ENCODE measurements at places on chromosomes 4 and X.

DNA sequence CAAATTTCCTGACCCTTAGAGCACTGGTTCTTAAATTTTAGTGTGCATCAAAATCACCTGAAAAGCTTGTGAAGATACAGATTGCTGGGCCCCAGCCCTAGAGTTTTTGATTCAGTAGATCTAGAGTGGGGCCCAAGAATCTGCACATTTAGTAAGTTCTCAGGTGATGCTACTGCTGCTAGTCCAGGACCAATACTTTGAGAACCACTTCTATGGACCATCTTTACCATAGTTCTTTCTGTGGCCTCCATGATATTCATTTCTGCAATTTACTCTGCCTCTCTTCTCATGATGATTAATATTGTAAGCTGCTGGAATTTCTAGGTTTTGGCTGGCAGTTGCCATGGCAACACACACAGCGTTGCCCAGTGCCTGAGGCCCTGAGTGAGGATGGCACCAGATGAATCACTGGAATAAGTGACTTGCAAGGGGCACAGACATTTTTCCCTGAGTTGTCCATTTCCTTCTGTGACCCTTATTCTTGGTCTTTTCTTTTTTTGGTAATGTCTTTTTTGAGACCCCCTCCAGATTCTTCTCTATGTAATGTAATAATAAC lies 83.6 kb downstream of the PPP1R2C start:
- no peak for DNase-seq

DNA sequence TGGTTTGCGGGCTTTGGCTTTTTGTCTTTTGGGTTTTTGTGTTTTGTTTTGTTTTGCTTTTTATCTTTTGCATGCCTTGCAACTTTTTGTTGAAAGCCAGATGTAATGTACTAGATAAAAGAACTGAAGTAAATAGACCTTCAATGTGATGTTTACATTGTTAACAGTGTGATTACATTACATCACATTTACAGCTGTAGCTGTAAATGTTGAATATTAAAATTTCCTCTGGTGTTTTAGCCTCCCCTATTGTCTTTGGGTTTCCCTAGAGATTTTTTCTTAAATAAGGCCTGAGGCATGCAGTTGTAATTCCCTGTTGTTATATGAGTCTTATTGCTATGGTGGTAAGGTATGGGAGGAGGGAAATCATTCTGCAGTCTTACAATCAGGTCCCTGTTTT lies 275.0 kb downstream of the PARM1 start:
- no peak for DNase-seq

DNA sequence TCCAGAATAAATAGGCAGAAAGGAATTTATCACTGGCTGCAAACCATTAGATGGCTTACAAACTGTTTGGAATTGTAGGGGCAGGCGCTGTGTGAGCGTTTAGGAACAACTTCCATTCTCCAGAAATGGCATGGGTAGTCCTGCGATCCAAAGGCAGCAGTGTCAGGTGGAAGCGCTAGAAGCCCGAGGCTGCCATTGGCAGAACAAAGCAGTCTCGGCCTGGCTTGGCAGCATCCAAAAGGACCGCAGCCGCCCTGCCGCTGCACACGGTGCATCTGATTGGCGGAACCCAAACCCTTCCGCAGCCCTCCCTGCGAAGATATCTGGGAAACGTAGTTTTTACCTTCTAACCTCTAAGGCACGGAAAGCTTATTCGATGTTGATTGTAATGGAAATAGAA lies 23.6 kb upstream of the YTHDC1 start:
- no peak for DNase-seq

DNA sequence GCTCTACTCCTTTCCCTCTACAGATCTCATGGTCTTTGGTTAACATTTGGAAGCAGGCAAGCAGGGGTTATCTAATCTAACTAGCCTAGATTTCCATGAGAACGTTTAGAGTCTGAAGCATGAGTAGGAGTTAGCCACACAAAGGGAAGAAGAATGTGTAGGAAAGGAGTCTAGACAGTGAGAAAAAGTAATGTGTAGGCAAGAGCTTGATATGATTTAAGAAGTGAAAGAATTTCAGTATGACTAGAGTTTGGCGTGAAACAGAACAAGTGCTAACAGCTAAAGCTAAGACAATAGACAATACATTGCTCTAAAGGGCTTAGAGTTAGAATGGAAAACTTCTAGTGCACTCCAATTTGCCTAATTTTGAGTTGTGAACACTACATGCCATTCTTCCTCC lies 10.8 kb downstream of the CXCL8 start:
- no peak for DNase-seq

DNA sequence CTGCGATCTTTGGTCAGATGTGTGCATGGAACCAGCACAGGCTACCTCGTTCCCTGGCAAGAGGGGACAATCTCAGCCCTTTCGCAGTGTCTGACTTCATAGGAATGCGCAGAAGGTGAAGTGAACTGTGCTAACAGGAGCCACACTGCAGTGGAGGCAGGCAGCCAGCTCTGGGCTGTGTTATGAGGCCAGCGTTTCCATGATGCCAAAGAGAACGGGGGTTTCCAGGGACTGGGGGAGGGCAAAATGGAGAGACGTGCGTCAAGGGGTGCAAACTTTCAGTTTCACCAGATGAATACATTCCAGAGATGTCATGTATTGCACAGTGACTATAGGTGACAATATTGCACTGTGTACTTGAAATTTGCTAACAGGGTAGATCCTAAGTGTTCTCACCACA lies 30.4 kb downstream of the CLDN34 start:
- DNase-seq, result no peak

DNA sequence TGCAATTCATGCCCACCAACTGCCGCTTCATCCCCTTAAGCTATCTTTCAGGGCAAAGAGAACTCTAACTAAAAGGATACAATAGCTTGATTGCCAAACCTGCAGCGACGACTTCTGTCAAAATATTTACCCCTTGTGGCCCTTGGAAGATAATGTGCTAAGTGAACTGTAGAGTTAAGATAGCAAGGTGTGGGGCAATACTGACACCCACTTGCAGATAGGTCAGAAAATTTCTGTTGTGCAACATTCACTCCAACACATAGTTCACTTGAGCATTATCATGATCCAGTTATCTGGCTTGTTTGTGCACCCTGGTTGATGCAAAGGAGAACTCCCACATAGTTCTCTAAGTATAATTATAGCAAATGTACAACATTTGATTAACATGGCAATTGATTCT lies 55.6 kb downstream of the RHOXF2B start:
- DNase-seq, result no peak

GRCh38 chrX:45788315-45788714 lies 587.6 kb upstream of the DIPK2B start:
- no peak for DNase-seq

- no peak for DNase-seq
Measured at GRCh38 chrX:72089254-72089653, 42.5 kb downstream of the RTL5 start.

DNA sequence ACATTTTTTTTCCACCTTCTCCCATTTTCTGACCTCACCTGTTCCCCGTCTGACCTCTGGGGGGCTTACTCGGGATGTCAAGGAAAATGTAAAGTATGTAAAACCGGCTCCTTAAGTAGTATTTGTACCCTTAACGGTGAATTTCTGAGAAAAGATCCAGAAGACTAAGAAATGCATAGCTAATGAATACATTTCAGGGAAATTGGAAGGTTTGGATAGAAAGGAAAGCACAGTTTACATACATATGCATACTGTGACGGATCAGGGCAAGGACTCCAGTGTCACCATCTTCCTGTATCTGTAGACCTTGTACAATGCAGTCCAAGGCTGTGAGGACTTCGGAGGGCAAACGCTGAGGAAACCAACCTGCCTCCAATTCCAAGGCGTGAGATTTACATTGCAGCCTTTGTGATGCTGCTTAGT lies 2185.9 kb upstream of the TENM3 start:
- DNase-seq, result peak; percentile 55

- no peak for DNase-seq
Measured at GRCh38 chrX:130228871-130229270, 39.8 kb downstream of the ZNF280C start.

- DNase-seq, result no peak
Measured at GRCh38 chr4:14096396-14096965, 469.0 kb upstream of the BOD1L1 start.

- no peak for DNase-seq
Measured at GRCh38 chr4:163744861-163745260, 250.4 kb downstream of the TMA16 start.

DNA sequence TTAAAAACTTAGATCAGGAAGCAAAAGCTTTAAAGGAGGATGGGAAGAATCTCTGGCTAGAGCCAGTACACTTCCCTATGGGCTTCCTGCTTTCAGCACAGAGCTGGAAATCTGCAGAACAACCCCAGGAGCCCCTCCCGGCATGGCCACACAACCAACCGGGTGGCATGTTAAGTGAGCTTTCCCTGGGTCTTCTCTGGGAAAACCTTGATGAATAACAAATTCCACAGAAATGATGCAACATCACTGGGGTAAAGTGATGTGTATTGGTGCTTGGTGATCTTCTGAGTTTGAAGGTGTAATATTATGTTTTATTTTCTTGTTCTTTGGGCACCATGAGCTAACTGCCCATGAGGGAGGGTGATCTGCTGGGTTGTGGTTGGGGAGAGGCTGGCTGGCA lies 22.1 kb downstream of the NHS start:
- DNase-seq, result no peak
